ENCODE measurements at places on chromosomes 3 and 15.

- DNase-seq, result no peak
Observed at GRCh38 chr15:20351448-20351971, 190.1 kb downstream of the GOLGA6L6 start.

GRCh38 chr3:108062051-108062450, 28.8 kb downstream of the CD47 start:
- DNase-seq, result no peak

- DNase-seq, result no peak
Observed at GRCh38 chr3:197367081-197367780, 68.8 kb upstream of the DLG1 start.

DNA sequence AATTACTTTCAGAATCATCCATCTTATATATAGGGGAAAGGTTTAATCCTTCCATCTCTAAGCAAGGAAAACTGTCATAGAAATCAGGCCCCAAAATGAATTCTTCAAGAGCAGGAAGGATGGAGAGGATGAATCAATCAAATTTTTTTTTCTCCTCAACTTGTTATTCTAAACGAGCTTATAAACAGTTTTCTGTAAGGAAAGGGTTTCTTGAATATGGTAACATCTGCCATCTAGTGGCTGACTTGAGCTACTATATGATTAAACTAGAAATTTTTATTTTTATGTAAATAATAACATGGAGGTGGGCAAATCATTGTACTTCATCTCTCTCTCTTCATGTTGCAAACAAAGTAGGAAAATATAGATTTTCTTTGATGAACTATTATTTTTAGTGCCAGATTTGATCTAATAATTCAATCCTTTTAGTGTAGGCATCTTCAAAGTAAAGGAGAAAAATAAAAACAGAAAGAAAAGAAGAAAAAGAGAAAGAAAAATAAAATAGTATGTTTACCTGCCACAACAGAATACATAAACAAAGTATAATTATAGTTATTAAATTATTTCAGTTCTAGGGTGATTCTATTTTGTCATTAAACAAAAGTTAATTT, 146.6 kb downstream of the SERPINI1 start:
- peak; percentile 3 for DNase-seq

DNA sequence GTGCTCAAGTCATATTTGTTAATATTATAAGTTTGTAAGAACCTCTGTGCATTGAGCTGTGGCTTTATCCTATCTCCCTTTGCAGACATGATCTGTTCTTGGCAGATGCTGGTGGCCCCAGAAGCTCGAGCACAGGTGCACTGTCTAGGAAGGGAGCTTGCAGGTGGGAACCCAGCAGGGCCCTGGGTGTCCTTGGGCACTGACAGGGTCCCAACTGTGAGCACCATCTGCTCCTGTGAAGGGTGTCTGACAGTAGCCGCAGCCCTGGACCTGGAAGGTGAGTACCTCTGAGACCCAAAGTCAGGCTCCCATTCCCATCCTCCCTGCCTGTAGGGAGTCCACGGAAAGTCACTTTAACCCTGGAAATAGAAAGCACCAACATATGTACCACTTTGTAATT, 2.4 kb upstream of the REC114 start:
- DNase-seq, result no peak

DNA sequence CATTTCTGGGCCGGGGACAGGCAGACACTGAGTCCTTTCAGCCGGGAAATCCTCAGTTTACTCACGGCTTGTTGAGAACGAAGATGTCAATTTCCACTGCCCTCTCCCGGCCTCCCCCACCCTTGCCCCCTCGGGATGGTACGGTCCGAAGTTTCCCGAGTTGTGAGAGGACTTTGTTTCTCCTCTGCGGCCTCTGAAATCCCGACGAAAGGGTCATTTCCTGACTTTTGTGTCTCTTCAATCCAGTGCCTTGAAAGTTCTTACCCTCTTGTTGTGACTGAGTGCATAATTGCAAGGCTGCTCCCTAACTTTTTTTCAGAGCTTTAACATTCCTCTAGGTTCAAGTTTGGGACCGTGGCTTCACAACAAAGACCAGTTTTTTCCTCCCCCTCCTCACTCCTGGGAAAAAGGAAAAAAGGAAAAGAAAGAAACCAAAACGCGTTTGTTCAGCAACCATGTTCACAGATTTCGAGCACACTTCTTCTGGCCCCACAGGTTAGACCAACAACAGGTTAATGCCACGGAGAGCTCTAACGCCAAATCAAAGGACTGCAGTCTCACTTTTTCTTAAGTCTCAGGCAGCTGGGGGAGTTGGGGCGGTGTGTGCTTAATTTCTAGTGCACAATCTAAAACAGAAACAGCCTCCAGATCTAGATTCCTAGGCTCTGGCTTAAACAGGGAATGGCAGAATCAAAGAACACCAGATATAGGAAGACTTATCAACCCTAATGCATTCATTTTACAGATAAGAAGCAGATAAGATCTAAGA, 138.9 kb downstream of the TMCO5A start:
- no peak for DNase-seq

Data from CD4-positive, alpha-beta T cell treated with Interleukin-6 at 100 ng/mL for 8 hours (primary cell).